ENCODE measurements at places on chromosomes 13 and 19.

GRCh38 chr13:40336228-40337221, 329.9 kb downstream of the FOXO1 start:
- peak; percentile 82 for DNase-seq

GRCh38 chr19:18704971-18705370, 21.5 kb downstream of the CRTC1 start:
- DNase-seq: no peak

DNA sequence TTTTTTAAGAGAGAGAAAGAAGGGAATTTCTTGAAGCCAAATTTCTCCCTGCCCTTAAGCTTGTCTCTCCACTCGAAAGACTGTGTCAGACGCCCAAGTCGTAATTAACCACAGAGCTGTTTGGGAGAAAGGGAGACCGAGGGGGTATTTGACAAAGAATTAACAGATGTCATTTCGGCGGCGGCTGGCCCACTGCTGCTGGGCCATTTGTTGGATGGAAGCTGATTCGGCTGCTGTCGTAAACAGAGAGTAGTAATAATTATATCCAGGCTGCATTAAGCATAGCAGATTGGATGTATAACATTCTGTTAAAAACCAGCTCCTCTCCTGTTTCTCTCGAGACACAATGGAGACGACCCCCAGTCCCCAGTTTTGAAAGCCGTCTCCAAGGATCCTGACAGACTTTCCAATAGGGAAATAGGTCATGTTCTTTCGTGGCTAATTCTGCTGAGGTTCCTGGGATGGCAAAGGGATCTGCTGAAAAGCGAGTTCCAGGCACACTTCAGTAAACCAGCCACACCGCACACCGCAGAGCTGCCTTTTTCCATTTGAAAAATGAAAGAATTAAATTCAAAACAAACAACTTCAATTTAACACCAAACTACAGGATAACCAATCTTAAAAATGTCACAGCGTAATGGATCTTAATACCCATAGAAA, 71.5 kb downstream of the KCTD15 start:
- no peak for DNase-seq

DNA sequence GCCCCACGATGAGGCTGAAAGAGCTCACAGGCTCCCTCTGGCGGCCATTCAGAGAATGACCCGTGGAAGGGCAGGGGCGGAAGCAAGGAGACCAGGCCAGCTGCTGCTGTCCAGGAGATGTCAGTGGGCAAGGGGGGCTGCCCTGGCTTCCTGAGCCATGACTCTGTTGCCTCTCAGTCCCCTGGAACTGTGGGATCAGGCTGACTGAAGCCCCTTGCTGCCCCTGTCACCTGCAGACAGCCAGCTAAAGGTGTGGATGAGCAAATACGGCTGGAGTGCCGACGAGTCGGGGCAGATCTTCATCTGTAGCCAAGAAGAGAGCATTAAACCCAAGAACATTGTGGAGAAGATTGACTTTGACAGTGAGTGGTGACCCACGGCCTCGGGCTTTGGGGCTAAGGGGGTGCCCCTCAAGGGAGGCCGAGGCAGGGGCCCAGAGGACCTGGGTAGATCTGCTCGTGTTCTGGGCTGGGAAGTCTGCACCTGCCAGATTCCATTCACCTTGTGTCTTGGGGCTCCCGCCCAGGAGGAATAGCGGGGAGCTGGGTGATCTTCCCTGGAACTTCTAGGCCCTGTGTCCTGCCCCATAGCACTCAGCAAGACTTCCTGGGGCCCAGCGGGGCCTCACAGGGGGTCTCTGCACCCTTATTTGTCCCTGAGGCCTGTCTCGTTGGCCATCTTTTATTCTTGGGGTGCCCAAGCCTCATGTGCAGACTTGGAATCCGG, 12.5 kb upstream of the ACTN4 start:
- no peak for DNase-seq

DNA sequence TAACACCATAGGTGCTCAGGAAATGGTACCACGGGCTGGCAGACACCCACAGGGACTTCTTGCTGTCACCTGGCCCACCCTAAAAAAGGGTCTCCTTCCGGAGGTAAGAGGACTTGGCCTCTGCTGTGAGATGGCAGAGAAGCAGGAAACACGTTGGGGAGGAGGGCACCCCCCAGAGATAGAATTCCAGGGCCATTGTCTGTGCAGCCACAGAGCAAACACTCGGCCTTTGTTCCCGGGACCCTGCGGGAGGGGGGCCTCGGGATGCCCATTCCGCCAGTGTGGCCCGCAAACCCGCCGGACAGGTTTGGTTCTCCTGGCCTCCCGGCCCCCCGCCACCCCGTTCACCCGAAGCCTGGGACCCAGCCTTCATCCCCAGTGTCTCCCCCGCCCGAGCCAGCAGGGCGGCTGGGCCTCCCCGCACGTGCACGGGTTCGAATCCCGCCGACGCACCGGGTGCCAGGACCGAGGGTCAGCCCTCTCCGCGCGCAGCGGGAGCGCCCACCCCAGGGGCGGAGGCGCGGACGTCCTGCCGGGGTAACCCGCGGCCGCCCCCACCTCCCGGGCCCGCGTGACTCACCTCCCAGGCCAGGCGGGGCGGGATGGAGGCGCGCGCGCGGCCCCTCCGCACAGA, 714 bp downstream of the PLPP2 start:
- peak; percentile 88 for DNase-seq

GRCh38 chr19:40139533-40140287, 49.0 kb upstream of the ZNF780A start:
- DNase-seq: peak; percentile 37

DNA sequence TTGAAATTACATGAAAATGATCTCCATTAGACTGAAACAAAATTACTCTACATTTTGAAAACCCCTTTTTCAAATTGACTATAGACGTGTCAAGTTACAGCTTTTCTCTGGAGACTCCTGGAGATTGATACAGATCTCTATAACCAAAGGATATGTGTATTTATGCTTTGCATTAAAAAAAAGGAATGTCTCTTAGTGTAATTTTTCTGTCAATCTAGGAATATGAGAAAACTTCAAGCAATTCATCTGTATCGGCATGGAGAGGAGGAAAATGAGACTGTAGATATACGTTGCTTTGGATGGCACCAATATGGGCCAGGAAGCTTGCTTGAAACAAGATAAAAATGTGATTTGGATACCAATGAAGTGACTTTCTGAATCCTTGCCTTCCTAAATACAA, 286.6 kb downstream of the PCDH9 start:
- DNase-seq: no peak

- no peak for DNase-seq
These were observed 603.9 kb downstream of the DCT start for GRCh38 chr13:93875547-93875946.

GRCh38 chr19:3513229-3514140, 7.4 kb downstream of the FZR1 start:
- no peak for DNase-seq

DNA sequence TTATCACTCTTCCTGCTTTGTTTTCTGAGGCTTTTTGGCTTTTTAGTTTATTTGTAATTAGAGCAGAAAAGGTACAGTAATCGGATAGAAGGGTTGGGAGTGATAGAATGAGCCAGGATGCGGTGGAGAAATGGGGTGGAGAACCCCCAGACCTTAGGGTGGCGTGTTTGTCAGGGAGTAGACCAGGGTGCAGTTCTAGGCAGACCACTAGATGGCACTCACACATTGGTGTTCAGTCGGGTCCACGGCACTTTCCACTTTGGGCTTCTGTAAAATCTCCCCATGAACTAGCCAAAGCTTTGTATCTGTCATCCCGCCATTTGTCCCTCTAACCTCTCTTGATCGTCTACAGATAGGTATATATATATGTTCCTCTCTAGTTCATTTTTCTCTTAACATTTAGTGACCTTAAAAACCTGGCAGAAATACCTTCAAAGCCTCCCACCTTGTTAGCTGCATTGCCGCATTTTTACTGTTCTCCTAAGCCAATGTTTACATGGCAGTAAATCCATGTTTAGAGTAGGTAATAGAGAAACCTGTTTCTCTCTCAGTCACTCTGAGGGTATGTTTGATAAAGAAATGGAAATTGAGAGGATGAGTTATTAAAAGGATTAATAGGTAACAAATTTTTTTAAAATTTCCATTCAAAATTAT, 154.9 kb downstream of the TM9SF2 start:
- peak; percentile 68 for DNase-seq

DNA sequence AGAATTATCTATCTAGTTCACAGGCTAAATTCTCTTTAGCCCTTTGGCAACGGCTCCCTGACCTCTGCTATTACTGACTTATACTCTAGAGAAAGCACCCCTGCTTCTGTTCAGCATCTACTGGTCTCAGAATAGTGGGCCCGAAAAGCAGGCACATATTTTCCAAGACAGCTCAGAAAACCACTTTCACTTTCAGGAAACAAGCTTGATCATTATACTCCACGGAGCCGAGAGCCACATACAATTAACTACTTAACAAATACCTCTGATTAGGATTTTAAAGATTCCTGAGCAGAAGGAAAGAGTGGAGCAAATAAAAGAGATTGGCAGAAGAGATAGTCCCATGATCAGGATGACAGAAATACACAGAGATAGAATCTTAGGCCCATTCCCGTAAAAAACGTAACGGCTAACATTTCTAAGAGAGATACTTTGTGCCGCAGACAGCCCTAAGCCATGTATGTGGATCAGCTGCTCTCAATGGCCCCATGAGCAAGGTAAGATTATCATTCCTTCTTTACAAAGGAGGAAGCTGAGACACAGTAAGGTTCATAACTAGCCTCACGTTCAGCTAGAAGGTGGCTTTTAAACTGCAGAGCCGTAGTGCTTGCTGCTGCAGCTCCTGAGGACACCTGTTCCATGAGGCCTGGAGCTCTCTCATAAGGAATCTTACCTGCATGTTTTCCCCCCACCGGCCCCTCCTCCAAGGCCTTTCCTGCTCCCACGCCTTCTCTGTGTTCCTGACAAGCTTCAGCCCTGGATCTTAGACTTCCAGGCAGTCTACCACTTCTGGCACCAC, 227.2 kb downstream of the FOXO1 start:
- no peak for DNase-seq

DNA sequence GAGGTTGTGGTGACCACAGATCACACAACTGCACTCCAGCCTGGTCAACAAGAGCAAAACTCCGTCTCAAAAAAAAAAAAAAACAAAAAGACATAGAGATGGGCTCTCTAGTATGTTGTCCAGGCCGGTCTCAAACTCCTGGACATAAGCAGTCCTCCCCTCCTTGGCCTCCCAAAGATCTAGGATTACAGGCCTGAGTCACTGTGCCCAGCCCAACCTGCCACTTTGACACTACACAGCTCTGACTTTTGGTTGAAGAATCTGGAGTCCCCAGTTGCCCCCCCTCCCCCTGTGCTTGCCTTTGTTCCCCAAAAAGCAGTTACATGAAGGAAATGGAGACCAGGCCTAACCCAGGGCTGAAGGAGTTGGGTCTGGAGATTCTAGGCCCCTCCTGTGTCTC, 12.9 kb downstream of the CARM1 start:
- no peak for DNase-seq

DNA sequence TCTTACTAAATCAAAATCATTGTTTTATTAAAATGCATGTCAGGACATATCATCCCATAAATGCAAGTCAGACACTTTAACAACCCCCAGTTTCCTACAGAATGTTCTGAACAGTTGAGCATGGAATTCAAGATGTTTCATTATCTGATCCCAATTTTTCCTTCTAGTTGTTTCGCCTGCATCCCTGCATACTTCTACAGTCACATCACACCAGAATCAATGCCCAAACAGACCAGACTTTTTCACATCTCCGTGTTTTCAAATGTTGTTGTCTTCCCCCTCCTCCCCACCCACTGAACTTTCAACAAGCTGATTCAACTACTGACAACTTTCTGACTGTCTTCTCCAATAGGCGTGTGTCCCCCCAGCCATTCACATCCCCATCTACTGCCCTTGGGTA, 48.6 kb downstream of the LHFPL6 start:
- DNase-seq: no peak

- DNase-seq: peak; percentile 76
These were observed 15.9 kb downstream of the ZNF787 start for GRCh38 chr19:56105090-56105701.

GRCh38 chr19:32642771-32643170, 32.2 kb downstream of the ANKRD27 start:
- DNase-seq: no peak

DNA sequence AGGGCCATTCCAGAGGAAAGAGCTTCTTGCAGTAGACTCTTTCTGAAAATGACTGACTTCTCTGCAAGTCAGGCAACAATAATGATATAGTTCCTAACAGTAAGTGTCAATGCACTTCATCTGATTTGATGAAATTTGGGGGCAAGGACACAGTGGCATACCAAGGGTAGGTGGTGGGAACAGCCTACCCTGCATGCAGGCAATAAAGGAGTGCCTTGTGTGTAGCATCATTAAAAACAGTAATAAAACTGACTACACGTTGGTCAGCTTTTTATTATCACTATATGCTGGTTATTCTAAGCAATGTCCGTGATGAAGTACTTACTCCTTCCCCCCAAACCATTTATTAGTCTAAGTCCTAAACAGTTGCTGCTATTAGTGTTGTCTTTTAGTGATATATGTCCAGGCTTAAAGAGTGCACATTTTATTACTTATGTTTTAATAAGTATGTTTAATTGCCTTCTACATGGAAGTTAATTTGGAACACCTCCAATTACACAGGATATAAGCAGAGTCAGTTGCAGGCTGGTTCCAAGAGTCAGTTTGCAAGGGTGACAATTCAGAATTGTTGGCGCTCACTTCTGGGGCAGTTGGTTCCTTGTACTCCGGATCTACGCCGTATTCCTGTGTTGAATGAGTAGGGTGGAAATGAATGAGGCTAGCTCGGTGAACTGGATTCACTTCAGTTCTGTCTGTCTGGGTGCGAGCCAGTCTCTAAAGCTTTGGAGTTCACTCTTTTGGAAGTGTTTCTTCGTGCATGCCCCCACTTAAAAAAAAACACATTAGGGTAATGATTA, 84.0 kb downstream of the RGCC start:
- DNase-seq: no peak

DNA sequence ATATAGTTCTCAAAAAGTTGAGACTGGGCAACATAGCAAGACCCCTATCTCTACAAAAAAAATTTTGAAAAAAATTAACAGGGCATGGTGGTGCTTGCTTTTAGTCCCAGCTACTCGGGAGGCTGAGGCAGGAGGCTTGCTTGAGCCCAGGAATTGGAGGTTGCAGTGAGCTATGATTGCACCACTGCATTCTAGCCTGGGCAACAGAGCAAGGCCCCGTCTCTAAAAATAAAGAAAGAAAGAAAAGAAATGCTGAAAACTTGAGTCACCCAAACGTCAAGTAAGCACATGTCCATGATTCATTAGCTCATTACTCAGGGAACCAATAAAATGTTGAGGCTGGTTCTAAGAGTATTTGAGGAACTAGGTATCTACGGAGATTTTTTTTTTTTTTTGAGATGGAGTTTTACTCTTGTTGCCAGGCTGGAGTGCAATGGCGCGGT, 33.9 kb upstream of the SEMA6B start:
- DNase-seq: no peak

GRCh38 chr13:94309576-94309975, 169.9 kb downstream of the DCT start:
- DNase-seq: no peak

GRCh38 chr19:22118132-22118531, 65.8 kb downstream of the ZNF257 start:
- no peak for DNase-seq

- DNase-seq: no peak
These were observed 33.8 kb upstream of the MYO16 start for GRCh38 chr13:108595436-108596274.

- no peak for DNase-seq
These were observed 635 bp upstream of the PCCA start for GRCh38 chr13:100088273-100088643.

All from DMS153 (cell line).